T-cell (primary cell): ENCODE measurements at places on chromosomes 5 and 9.

DNA sequence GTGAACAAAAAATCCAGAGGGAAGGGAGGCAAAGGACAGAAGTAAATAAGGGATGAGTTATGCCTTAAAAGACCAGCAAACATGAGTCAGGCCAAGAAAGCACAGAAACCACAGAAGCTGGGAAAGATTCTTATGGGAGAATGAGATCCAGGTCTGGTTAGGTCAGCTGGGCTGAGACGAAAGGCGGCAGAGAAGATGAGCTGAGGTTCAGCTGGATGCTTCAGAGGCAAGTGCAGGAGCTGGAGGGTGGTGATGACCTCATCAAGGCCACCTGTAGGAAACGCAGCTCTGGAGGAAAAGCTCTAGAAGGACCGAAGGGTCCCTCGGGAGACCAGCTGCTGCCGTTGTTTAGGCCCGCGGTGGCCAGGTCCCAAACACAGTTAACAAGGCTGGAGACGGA, 152.0 kb downstream of the MYO10 start:
- no peak for DNase-seq

- DNase-seq, result no peak
Measured at GRCh38 chr5:9562141-9562540, 16.3 kb upstream of the SEMA5A start.

DNA sequence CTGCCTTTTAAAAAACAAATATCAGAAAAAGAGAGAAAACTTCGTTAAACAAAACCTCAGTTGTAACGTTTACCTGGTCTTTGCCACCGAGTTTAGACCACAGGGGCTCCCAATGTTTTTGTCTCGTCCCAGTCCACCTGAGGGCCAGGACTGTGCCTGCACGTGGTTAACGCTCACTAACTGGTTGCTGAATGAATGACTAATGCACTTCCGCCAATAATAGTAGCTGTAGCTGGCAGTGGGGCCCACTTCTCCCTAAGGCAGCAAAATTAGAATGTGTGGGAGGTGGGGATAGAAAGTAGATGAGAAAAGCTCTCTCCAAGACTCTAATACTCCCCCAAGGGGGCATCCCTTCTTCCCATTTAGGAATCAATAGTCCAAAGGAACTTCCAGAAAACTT, 29.1 kb upstream of the MED27 start:
- no peak for DNase-seq

DNA sequence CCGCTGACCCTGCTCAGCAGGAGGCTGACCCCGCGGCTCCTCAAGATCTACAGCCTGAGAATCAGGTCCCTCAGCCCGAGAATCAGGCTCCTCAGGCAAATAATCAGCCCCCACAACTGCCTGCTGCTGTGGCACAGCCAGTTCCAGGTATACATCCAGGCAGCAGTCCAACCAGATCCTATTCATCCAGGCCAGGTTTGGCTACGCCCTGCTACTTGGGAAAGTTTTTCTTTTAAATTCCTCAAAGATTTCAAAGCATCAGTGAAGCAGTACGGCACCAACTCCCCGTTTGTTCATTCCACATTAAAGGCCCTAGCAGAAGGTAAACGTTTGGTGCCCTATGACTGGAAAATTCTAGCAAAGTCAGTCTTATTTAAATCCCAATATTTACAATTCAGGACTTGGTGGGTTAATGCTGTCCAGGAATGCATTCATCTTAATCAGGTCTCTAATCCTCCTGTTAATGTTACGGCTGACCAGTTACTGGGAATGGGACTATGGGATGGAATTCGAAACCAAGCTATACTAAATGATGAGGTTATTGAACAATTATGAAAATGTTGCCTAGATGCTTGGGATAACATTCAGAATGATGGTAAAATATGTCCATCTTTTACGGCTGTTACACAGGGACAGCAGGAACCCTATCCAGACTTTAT, 102.3 kb downstream of the SYK start:
- DNase-seq, result no peak

DNA sequence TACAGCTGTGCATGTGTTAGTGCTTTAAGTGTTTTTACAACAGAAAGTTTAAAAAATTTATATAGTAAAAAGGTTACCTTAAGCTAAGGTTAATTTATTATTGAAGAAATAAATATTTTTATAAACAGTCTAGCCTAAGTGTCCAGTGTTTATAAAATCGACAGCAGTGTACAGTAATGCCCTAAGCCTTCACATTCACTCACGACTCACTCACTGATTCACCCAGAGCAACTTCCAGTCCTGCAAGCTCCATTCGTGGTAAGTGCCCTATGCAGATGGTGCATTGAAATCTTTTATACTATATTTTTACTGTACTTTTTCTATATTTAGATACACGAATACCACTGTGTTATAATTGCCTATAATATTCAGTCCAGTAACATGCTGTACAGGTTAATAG, 159.1 kb downstream of the ROR2 start:
- DNase-seq, result no peak
